ENCODE measurements at places on chromosomes 2 and 18.
A peak's percentile ranks its signal among the peaks of the same experiment; 100 is the strongest.

GRCh38 chr2:160907738-160908137, 252.5 kb upstream of the TANK start:
- DNase-seq, result no peak

- peak; percentile 17 for DNase-seq
Observed at GRCh38 chr2:225122583-225123486, 80.6 kb upstream of the DOCK10 start.

- no peak for DNase-seq
Observed at GRCh38 chr2:68747900-68748299, 13.3 kb downstream of the ARHGAP25 start.

GRCh38 chr18:41767960-41768359, 187.1 kb upstream of the PIK3C3 start:
- no peak for DNase-seq

GRCh38 chr2:236744716-236745115, 175.1 kb downstream of the ACKR3 start:
- no peak for DNase-seq

DNA sequence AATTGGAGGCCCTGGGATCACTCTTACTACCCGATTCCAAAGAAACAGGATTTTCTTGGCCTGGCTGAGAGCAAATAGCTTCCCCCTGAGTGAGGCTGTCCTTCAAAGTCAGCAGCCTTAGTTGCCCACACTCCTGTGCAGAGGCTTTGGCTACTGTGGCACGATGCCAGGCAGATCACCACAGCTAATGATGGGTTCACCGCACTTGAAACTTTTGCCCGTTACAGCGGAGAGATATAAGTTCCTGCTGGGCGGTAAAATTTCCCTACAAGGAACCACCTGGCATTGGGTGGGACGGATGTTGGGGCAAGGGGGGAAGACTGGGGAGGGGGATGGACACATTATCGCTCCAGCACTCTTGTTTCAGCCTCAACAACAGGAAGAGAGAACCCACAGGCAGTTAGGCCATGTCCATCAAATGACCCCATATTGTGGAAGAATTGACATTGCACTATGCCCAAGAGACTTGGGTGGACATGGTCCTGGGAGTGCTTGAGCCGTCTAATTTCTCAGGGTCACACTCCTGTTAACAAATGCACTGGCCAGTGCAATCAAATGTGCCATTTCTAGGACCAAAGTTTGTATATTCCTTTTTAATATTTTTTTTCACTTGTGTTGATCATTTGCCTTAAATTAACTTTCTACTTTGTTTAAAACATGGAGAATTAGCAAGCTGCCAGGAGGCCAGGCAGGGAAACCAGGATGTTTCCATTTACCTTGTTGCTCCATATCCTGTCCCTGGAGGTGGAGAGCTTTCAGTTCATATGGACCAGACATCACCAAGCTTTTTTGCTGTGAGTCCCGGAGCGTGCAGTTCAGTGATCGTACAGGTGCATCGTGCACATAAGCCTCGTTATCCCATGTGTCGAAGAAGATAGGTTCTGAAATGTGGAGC, 4.4 kb downstream of the IL1B start:
- DNase-seq, result no peak

DNA sequence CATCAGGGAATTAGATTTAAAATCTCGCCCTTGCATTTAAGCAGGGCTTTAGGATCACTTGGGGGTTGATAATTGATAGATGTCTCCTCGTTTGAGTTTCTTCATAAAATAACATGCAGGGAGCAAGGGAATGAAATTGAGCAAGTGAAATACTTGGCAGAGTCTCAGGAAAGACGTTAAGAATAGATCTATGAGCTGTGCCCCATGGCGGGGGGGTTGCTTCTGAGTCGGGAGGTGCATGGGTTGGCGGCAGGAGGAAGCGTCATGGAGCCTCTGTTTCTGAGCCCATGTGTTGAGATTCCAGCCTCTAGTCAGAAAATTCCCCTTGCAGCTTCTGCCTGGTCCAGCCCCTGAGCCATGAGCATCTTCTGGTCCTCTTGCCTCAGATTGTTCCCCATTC, 82.0 kb downstream of the APOB start:
- no peak for DNase-seq

DNA sequence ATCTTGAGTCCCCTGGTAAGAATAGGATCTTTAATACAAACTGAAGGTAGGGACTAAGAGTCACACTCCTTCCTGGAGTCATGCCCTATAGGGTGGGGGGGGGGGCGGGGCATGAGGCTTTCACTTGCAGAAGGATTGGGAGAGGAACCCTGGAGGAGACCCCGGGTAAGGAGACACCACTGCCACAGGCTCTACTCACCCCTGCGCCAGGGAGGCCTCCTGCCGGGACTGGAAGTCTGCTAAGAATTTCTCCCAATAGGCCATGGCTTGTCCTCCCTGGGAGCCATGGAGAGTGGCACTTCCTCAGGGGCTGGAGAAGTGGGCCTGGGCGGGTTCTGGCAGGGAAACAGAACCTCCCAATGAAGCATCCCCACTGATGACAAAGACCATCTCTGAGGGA, 645.3 kb upstream of the RAB6C start:
- DNase-seq, result no peak

- DNase-seq, result peak; percentile 92
Observed at GRCh38 chr2:159290289-159290907, 3.9 kb upstream of the WDSUB1 start.

DNA sequence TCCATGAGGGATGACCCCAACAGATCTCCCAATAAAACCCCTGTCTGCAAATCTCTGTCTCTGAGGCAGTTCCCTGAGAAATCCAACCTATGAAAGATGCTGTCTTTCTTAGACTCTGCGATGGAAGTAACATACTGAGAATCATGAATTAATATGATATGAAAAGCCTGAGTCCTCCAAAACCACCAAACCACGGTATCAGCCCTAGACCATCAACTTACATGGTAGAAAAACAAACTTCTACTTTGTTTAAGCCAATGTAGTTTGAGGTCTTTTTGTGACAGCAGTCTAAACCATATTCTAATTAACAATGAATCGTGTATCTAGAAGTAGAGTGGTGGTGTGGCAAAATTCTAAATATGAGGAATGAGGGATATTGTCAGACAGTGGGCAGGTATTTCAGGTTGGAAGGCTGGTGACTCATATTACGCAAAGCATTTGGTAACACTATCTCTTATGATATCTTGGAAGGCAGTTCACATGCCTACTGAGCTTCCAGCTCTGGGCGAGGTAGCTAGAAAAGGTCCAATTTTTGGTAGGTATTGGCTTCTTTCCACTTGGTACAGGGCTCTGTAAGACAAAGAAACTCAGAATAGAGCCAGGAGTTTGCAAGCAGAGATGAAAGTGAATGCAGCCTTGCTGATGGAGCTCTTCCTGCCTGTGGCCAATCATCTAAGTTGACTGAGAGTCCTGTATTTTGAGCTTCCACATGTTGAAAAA, 215.8 kb downstream of the ZFP36L2 start:
- no peak for DNase-seq

DNA sequence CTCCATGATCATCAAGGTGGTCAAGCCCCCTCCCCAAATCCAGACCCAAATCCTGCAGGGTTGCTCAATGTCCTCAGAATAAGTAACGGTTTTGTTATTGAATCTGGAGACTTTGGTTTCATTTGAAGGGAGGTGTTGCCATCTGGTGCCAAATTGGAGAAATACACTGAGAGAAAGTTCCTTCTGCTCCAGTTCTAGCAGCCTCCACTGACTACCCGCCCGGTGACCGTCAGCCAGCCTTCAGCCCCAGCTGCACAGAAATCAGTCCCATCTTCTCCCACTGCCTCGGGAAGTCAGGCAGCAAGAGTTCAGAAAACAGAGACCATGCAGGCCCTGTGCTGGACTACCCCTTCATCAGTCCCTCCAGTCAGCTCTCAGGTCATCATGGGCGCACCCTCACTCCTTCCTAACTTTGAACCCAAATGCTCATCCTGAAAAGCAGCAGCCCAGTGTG, 38.7 kb downstream of the PKDCC start:
- DNase-seq, result peak; percentile 51

DNA sequence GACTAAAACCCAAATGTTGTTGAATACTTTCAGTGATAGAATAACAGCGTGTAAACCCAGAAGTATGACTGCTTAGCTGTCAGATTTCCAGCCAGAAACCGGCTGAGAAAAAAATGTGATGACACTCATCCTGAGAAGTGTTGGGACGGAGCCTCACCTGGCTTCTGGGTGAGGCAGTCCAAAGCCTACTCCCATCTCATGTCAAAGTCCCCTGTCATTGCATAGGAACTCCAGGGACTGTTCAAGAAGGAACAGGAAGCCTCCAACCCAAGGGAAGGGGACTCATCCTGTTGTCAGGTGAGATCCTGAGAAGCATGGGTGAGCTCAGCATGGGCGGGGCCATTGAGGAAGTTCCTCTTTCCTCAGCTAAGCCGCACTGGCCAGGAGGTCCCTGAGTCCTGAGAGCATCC, 11.3 kb upstream of the CHRNA1 start:
- DNase-seq, result no peak

GRCh38 chr2:223642506-223642905, 40.3 kb upstream of the SCG2 start:
- DNase-seq, result no peak

- DNase-seq, result no peak
Observed at GRCh38 chr2:43326101-43326825, 99.9 kb upstream of the ZFP36L2 start.

DNA sequence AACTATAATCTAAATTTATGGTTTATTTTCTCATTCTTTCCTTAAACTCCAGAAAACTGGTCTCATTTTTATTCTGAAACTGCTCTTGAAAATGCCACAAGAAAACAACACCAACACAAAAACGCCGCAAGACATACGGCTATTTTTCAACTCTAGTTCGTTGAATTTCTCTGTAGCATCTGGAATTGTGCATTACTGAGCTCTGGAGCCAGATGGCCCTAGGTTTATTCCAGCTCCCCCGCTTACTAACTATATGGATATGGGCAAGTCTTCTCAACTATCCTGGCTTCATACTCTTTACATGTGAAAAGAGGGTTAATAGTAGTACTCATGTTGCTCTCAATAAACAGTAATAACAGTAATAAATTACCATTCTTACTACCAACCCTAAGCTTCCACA, 19.9 kb downstream of the FAM98A start:
- DNase-seq, result no peak

GRCh38 chr2:231393149-231394131, 2.1 kb upstream of the B3GNT7 start:
- DNase-seq, result no peak

- DNase-seq, result no peak
Observed at GRCh38 chr18:3452750-3453539, 3.0 kb downstream of the TGIF1 start.

GRCh38 chr18:10878703-10879102, 270.7 kb downstream of the PIEZO2 start:
- DNase-seq, result no peak

- no peak for DNase-seq
Observed at GRCh38 chr2:159712929-159713420, 669 bp downstream of the MARCHF7 start.

- no peak for DNase-seq
Observed at GRCh38 chr2:70702711-70703395, 65.1 kb downstream of the ADD2 start.

DNA sequence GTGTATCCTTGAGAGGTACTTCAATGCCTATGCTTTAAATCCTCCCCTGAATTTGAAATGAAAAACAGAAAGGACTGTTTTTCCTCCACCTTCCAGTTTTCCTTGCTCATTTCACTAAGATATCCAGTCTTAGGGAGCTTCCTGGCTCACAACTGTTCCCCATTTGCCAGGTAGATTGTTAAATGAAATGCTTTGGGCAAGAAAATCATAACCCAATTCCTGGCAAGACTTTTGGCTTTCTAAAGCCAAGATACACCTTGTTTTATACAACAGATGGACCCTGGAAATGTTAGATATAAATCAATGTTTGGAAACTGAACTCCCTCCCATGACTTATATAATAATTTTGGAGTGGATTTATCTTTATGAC, 3.6 kb upstream of the CHMP3 start:
- no peak for DNase-seq

DNA sequence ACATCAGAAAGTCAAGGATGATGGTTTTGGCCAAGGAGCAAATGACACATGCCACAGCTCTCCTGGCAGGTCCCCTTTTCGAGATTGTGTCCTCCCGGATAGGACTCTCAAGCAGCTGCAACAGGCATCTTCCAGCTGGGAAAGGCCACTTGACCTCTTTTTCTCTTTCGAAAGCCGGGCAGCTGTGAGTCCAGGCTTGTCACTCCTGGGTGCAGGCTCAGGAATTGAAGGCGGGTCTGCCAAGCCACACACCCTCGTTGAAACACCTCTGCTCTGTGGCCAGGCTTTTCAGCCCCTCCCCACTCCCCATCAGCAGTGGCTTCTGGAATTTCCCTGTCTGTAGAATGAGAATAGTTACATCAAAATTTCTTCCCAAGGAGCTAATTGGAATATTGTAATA, 98.0 kb downstream of the CCDC138 start:
- no peak for DNase-seq

DNA sequence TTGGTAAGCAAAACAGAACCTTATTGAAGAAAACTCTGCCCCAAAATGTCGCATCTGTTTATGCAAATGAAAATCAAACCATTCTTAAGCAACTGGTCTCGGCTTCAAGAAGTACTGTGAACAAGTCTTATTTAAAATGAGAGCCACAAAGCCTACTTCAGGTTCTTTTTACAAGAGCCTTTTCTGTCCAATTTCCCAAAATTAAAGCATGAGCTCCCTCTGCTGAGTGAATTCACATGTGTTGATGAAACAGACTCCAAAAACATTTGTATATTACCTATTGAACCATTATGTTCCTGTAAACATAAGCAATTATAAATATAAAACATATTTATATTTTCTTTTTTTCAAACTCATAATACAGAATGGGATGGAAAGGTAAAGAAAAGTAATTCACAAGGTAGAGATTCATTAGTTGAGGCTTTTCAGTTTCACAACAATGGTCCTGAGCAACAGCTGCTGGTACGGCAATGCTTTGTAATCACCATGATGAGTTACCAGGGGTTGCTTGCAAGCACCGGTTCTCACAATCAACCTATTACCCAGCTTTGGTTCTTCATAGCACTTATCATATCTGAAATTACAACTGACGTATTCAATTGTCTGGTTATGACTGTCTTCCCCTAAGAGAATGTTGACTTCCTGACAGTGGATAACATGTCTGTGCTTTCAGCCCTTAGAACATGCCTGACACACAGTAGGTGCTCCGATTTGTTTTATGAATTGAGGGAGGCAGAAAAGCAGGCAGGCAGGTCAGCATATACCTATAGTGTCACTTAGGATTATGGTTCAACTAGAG, 108.4 kb upstream of the BZW1 start:
- peak; percentile 78 for DNase-seq

DNA sequence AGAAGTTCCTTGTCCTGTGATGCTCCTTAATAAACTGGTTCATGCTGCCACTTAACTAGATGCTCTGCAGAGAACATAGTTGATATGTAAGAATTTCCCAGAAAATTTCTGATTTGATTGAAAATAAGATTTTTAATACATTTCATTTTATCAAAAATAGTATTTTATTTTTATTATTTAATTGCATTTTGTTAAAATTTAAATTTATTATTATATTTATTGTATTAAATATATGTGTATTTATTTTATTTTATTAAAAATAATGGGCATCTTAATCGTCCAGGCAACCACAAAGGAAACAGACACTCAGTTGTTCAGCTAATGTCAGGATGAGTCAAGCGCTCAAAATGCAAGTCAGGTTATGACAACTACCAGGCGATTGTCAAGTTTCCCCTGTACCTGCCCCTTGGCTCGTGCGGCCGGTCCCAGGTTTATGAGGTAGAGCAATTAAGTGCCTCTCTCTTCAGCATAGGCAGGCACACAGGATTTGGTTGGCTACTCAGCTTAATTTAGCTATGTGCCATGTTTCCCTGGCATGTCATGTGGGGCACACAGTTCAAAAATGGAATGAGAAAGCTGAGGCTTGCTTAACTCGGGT, 361.2 kb downstream of the RND3 start:
- DNase-seq, result no peak
